ENCODE measurements at places on chromosomes 4 and X.

DNA sequence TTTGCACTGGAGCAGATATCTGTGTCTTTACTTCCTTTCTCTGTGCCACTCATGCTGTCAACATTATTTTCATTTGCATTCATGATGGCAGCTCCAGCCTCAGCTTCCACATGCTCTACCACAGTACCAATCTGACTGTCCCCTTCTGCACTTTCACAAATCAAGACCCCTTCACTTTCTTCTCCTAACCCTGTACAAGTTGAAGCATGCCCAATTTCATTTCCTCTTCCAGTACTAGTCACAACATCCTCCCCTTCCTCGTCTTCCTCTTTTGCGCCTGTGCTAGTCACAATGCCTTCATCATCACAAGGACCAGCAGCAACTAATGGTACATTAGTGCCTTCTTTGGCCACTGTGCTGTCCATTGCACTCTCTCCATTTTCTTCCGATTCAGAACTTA lies 26.5 kb downstream of the BOD1L1 start:
- DNase-seq: no peak

DNA sequence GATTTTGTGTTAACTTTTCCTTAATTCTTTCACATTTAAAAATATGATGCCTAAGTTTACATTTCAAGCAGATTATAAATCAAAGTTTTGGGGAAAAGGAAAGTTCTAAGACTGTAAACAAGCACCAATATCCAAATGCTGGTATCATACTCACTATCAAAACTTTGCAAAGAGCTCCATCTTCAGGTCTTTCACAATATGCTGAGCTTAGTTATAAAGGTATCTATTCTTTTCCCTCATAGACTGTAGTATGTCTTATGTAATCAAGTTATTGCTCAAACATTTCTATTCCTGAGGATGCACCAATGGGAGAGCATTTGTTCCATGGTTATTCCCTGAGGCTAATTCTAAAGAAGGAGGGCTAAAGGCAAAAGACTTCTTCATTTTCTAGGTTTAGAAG lies 207.9 kb upstream of the FAM241A start:
- no peak for DNase-seq

DNA sequence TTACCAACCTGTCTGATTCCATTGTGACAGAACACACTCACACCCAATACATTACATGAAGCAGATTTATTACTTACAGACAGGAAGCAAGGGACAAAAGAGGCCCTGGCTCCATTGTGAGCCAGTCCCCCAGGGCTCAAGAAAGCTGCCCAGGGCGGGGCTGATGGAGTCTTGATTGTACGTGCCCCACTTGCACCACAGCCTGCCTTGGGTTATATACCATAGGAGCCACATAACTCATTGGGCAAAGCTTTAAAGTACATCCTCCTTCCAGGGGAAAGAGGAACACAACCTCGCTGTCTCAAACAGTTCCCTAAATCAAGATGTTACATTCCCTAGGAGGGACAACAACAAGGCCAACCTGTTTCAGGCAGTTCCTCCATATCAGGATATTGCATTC lies 3.4 kb upstream of the ZRSR2 start:
- DNase-seq: no peak

- no peak for DNase-seq
Measured at GRCh38 chrX:47380268-47380667, 9.9 kb downstream of the ZNF157 start.

- no peak for DNase-seq
Measured at GRCh38 chr4:84159762-84160161, 339.3 kb downstream of the NKX6-1 start.

DNA sequence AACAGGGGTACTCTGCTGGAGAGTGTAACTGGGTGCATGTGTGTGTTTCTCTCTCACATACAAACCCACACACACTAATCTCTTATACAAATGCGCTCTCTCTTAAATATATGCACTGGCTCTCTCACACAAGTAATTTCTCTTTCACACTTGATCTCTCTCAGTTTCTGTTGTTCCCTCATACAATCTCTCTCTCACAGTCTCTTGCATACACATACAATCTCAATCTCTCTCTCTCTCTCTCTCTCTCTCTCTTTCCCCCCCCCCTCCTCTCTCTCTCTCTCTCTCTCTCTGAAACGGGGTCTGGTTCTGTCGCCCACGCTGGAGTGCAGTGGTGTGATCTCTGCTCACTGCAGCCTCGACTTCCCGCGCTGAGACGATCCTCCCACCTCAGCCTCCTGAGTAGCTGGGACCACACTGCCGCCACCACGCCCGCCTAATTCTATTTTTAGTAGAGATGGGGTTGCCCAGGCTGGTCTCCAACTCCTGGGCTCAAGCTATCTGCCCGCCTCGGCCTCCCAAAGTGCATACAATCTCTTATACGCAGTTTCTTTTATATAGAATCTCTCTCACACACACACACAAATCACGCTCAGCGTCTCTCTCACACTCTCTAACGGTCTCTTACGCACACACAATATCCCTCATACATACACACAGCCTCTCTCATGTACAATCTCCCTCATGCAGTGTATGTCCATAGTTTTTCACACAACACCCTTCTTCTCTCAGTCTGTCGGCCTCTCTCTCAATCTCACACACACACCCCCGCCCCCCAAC lies 518 bp upstream of the FAM241A start:
- no peak for DNase-seq

DNA sequence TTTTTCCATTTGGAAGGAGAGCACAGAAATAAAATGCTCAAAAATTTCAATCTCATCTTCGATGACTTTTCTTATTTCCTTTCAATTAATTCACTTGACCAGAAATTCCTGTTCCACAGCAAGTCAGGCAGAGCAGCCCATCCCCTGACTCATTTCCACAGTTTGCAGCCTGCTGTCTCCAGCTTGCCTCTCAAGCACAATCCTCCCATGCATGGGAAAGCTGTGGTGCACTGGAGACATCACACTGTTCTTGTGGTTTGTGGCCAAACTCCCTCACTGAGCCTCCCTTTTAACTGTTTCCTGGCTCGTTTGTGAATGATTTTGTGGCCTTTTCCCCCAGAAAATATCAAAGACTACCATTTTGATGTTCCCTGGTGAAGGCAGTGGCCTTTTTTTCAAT lies 114.0 kb upstream of the ENPEP start:
- no peak for DNase-seq

- no peak for DNase-seq
Measured at GRCh38 chr4:169243825-169244609, 26.7 kb downstream of the SH3RF1 start.

DNA sequence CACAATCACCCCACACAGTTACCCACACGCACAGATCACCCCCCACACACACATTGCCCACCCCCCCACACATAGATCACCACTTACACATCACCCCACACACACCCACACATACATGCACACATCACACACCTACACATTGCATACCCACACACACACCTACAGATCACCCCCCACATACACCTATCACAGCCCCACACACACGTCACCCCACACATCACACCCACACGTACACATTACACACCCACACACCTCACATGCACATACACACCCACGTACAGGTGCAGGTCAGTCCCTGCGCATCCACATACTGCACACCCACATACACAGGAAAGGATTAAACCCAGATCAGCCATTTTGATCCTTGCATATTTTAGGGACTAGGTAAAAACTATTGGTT lies 15.3 kb upstream of the TADA2B start:
- no peak for DNase-seq

GRCh38 chrX:136250191-136251040 lies 784 bp downstream of the MAP7D3 start:
- no peak for DNase-seq

- DNase-seq: no peak
Measured at GRCh38 chrX:69137371-69138117, 27.7 kb downstream of the PJA1 start.

- DNase-seq: no peak
Measured at GRCh38 chrX:149010013-149010852, 494.9 kb downstream of the IDS start.

DNA sequence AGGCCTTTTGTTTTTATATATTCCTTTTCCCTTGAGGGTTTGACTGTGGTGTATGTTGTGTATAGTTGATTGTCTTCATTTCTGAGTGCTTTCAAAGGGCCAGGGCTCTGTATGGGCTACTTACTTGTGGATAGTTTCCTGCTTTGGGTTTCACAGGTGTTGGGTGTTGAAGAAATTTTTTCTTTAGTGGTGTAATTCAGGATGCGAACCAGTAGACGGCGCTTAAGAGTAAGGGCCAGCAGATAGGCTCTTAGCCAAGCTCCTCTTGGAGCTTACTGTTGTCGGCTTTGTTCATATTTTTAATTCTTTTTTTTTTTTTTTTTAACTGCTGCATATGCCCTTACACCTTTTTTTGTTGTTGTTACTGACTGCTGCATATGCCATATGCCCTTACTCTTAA lies 276.3 kb upstream of the GALNT7 start:
- peak; percentile 42 for DNase-seq

- DNase-seq: no peak
Measured at GRCh38 chr4:77225022-77225421, 68.0 kb downstream of the CCNG2 start.

DNA sequence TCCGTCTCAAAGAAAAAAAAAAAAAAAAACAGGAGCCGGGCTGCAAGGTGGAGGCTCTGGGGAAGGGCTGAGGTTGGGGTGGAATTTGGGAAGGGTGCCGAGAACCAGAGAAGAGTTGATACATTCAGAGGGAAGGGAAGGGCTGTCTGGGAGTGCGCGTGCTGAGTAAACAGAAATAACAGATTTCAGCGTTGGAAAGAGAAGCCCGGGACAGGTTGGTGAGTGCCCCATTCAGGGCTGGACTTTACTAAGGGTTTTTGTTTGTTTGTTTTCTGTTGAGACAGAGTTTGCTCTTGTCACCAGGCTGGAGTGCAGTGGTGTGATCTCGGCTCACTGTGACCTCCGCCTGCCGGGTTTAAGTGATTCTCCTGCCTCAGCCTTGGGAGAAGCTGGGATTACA lies 1.7 kb upstream of the IL3RA start:
- DNase-seq: no peak

GRCh38 chr4:81833576-81833975 lies 361.9 kb upstream of the RASGEF1B start:
- DNase-seq: no peak

DNA sequence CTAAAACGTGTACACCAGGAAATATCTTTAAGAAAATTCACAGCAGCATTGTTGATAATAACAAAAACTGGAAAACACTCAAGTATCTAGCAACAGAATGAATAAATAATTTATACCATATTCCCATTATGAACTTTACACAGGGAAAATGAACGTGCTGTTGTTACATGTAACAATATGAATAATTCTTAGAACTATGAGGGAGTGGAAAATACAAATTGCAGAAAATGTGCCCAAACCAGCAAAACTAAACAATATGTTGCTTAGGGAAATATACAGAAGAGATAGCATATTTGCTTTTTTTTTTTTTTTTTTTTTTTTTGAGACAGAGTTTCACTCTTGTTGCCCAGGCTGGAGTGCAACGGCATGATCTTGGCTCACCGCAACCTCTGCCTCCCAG lies 14.8 kb upstream of the FAT1 start:
- no peak for DNase-seq

- no peak for DNase-seq
Measured at GRCh38 chr4:42331914-42332368, 65.3 kb upstream of the SHISA3 start.

GRCh38 chr4:174631901-174632758 lies 109.8 kb upstream of the HPGD start:
- DNase-seq: no peak

- DNase-seq: no peak
Measured at GRCh38 chr4:73396993-73397972, 6.8 kb upstream of the ALB start.

DNA sequence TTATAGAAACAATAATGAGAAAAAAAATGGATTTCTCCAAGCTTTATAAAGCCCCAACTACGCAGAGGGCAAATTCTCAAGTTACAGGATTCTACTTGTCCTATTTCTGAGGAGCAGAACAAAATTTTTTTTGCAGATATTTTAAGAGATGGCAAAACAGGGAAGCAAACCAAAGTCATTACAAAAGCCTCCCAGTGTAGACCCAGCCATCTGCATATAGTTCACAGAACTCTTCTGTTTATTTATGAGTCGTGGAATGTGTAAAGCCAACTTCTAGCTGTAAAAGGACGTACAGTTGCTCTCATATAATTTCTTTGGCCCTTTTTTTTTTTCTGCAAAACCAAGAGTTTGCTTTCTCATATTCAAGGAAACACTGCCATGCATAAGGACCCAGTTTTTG lies 120.4 kb downstream of the PCDH7 start:
- DNase-seq: no peak

DNA sequence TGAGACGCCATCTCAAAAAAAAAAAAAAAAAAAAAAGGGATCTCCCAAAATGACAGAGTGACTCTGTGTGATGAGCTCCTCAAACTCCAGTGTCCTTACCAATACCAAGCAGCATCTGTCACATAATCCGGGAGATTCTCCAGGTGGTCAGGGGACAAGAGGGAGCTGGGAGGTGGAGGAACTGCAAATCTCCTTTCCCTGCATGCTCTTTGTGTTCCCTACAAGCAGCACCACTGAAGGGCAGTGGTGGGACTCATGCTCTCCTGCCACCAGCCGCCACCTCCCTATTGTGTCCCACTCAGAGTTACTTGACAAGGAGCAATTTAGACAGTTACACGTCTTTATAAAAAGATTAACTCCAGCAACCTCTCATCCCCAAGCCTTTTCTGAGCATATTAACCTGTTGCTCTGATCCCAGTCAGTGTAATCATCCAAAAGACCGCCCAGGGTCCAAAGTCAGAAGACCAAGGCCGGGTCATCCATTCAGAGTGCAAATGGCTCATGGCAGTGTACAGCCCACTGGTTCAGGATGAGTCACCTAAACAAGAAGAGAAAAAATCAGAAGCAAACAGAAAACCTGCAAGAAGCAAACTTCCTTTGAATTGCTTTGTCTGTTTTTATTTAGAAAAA lies 23.6 kb downstream of the MGST2 start:
- no peak for DNase-seq

GRCh38 chrX:66013194-66013816 lies 26.6 kb downstream of the VSIG4 start:
- DNase-seq: no peak

DNA sequence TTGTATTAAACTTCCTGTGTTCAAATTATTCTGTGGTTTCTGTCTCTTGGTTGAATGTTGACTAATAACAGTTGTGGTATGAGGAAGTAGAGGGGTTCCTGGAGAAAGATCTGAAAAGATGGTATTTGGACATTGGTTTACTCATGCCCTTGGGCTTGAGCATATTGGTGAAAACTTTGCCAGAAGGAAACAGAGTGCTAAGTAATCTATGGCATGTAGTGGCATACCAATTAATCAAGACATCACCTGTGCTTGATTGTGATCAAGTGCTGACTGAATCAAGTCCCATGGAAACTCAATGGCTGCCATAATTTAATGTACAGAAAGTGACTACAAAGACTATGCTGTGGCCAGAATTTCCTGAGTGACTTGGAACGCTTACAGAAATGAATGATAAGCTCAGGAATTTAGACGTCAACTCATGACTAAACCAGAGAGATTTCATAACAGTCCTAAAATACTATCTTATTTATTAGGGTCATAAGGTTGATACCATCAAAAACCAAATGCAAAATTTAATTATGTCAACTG lies 2062.9 kb downstream of the ARAP2 start:
- no peak for DNase-seq

GRCh38 chr4:181698221-181698620 lies 545.0 kb upstream of the TENM3 start:
- DNase-seq: no peak

GRCh38 chr4:54940996-54941865 lies 184.2 kb downstream of the KDR start:
- DNase-seq: no peak

Measured in hematopoietic multipotent progenitor cell treated with erythropoietin and hydrocortisone succinate and interleukin-3 and kit ligand, for 17 days (in vitro differentiated cells).